ENCODE measurements at places on chromosomes 7 and 10.

DNA sequence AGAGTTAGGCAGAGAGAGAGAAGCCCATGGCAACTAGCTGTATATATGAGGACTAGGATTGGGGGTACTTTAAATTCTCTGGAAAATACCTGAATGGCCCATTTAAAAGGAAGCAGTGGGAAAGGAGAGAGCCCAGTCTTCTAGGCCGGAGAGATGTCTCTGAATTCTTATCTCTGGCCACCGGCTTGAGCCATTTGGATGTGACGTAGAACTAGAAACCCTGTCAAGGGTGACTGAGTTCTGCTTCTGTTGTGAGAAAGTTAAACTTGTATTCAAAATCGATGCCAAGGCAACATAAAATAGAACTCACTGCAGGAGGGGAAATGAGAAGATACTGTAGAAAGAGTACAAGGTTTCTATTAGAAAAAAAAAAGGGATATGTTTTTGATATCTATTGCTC lies 6.3 kb upstream of the GSTK1 start:
- no peak for DNase-seq

DNA sequence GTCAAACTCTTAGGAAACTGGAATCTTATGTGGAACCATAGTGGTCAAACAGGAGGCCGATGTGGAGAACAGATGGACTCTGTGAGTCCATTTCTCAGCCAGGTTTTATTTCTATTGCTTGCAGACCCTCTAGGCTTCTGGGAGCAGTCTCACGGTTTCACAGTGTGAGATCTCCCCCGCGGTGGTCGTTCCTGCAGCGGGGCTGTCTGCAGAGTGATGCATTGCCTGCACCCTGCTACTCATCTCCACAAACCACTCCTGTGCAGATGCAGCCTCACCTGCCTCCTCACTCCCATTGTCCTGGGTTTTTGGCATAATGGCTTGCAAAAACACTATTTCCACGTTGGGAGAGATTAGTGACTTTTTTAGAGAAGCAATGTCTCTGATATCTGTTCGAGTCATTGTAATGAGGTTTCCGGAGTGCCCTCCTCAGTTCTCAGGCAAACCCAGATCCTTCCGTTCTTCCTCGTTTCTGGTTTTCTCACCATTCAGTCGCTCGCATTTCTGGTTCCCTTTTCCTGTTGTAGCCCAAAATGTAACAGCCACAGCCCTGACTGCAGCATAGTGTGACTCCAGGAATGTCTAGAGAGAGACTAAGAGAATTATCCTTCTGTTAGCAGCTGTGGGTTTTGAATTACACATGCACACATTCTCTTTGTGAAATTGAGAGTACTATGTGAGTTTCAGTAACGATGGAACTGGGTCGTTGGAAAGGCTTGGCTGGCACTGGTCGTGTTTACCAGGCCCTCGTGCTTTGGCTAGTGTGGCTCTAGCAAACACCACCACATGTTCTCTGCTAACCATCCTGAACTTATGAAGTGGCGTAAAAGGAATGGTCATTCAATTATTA lies 30.2 kb downstream of the ACADSB start:
- DNase-seq = peak; percentile 16

DNA sequence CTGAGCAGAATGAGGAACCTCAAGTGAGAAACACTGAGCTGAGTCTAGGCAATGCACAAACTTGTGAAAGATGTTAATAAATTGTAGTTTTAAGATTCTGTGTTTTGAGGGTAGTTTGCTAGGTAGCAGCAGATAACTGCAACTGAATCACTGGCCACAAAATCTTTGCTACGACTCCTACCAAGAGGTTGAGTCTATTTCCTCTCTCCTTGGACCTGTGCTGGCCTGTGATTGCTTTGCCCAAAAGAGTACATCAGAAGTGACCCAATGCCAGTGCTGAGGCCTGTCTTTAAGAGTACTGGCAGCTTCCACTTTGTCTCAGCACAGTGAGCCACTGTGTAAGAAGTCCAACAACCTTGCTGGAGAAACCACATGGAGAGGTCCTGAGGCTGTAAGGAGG lies 11.9 kb upstream of the TSPAN13 start:
- no peak for DNase-seq

- DNase-seq = no peak
Observed at GRCh38 chr10:118584181-118584954, 11.1 kb downstream of the PRLHR start.

GRCh38 chr7:39971924-39972323 lies 21.9 kb downstream of the CDK13 start:
- no peak for DNase-seq

DNA sequence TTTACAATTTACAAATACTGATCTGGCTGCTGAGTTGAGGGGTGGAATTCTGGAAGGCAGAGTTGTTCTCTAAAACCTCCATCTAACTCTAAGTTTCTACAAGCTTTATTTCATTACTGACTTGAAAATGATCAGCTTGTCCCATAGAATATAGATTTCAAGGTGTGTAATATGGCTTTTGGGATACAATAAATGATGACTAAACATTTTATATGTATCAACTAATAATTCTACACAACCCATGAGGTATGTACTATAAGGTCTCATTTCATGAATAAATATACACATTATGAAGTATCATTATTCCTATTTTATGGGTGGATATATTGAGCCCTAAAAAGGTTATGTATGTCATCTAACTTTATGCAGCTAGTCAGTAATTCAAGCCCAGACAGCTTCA lies 1214.3 kb upstream of the SORCS1 start:
- no peak for DNase-seq

DNA sequence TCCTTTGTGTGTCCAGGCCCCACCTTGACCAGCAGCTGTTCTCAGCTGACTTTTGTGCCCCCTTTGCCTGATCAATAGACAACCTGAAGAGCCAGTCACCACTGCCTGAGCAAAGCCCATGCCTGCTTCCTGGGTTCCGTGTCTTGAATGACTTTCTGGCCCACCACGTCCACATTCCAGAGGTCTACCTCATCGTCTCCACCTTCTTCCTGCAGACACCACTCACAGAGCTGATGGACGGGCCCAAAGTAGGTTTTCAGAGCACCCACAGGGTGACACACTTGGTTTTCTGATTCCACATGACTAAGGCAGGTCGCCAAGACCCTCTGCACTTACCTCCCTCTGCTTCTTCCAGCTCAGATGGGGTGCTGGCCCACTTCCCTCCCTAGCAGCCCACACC lies 126.8 kb downstream of the WDFY4 start:
- no peak for DNase-seq

DNA sequence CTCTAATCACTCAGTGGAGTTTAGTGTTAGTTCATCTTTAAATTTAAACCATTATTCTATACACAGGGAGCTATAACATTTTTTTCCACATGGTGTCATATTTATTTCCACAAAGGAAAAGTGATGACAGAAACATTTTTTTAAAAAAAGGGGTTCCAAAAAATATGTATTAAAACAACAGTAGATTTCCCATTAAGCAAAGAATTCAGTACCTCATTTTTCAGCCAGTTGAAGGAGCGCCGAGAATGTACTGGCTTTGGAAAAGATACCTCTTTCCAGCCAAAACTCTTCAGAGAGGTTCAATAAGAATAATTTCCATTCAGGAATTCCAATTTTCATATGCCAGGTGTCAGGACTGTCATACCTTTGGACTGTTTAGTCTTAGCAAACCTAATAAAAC lies 250.5 kb upstream of the MEOX2 start:
- no peak for DNase-seq

DNA sequence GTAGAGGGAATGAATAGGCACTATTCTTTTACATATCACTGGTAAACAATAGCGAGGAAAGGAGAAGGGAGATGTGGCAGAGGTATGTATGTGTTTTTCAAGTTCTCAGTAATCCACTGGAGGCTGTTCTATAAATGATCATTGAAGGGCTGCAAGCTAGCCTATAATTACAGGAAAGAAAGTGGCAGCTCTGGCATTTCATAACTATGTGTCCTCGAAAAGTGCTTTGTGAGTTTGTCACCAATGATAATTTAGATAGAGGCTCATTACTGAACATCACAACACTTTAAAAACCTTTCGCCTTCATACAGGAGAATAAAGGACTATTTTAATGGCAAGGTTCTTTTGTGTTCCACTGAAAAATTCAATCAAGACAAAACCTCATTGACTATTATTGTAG lies 235.1 kb downstream of the FOXP2 start:
- no peak for DNase-seq

DNA sequence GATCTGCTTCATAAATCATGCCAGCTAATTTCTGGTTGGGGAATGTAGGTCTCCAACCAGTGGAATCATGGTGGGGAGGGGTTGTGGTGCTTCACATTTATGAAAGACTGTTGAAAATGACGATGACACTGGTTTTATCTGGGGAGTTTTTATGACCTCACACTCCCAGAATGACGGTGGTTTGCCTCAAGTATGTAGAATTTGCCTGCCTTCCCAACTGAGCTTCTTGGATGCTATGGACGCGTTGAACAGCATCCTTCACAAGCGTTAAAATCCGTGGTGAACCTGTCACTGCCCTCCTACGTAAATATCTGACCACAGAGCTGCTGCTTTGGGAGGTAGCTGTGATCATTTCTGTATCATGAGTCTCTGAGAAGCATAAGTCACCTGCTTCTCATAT lies 3.3 kb downstream of the INSYN2A start:
- DNase-seq = no peak

DNA sequence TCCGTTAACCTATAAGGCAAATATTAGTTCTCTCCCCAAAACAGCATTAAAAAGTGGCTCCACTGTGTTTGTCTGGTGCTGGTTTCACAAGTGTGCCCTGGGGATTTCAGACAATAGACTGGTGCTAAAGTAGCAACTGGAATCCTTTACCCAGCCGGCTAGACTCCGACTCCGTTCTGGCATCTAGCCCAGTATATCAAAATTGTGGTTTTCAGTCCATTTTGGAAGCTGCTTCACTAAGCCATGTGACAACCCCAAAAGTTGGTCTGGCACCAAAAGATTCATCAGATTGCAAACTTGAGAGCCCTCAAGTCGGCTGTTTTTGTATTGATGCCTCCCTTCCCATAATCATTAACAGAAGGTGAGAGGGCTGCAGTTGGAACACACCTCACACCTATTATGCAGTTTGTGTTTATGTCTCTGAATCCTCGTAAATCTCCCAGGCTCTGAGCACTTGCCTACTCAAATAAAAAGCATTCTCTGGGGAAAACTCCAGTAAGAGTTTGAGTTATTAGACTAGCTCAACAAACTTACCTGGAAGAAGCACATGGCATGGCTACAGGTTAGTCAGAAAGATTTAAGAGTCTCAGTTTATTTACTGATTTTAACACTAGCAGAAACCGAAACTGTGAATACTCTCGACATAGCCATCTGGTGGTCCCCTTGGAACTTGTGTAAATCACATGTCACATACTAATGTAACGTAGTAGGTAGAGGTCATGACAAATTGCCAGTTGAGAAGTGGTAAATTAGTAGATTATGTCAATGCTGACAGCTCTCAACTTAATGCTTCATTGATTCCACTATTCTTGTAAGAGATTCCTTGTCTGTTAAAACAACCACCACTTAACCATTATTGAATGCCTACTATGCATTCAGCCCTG lies 14.8 kb upstream of the WNT16 start:
- no peak for DNase-seq

- DNase-seq = no peak
Observed at GRCh38 chr7:111728635-111728995, 166.3 kb upstream of the IMMP2L start.

DNA sequence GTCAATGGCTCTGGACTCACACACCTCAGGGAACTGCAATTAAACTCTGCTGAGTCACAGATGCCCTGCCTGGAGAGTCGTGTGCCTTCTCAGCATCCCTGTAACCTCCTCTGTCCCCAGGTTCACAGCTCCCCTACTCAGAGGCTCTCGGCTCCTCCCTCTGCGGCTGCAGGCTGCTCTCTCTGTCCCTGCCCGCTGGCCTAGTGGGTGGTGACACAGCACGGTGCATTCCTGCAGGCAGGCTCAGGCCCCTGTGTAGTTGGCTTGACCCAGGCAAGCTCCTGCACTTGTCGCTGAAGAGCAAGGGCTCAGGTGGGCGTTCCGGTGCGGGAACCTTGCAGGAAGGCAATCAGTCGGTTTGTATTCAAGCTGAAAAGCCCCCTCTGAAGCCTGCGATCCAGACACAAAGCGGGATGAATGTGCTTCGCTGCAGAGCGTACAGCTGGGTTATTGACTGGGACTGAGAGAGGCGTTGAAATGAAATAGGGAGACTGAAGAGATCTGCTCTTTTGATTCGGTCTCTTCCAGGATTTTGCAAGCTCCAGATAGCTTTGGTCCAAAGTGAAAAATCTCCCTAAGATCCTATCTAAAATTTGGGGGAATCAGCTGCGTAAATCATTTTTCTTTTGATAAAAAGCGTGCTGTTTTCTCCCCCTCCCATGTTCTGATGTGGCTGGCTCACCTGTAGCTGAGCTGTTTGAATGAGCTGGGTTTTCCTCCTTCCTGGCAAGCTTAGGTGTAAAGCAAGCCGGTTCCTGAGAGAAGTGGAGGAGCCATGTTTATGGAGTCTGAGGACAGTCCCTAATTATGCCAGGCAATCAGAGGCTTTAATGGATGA lies 208.7 kb upstream of the PHYHIPL start:
- no peak for DNase-seq

DNA sequence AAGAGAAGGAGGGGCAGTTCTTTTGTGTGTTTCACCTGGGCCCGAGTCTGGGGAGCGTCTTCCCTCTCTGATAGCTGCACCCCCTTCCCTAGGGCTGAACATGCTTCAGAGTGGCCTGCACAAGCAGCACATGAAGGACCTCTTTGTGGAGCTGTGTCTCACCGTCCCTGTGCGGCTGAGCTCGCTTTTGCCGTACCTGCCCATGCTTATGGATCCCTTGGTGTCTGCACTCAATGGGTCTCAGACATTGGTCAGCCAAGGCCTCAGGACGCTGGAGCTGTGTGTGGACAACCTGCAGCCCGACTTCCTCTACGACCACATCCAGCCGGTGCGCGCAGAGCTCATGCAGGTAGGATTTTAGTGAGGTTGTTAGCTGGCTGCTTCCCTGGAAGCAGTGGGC lies 39.0 kb downstream of the TRRAP start:
- DNase-seq = no peak

DNA sequence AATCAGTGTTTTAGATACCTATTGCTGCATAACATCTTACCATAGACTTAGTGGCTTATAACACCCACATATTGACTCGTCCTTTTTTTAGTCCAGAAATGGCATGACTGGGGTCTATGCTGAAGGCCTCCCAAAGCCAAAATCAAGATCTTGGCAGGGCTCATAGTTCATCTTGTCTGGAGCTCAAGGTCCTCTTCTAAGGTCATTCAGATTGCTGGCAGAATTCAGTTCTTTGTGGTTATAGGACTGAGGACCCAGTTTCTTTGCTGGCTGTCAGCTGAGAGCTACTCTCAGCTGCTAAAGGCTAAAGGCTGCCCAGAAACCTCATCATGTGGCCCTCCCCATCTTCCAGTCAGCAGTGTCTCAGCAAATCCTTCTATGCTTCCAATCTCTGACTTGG lies 165.5 kb downstream of the FAM107B start:
- no peak for DNase-seq

DNA sequence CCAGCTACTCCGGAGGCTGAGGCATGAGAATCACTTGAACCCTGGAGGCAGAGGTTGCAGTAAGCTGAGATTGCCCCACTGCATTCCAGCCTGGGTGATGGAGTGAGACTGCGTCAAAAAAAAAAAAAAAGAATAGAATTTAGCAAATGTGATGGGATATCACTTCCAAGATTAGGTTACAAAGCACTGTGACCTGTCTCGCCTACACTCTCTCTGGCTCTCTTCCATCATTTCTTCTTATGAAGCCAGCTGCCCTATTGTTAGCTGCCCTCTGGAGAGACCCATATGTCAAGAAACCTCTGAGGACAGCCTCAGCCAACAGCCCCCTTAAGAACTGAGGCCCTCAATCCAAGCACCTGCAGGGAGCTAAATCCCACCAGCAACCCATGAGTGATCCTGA lies 28.2 kb downstream of the ARHGAP21 start:
- DNase-seq = no peak
